ENCODE measurements at places on chromosomes 6 and 20.

GRCh38 chr6:11054722-11055121 is 10.6 kb upstream of the ELOVL2 start:
- DNase-seq, result no peak

- peak; percentile 53 for DNase-seq
Measured at GRCh38 chr6:143410859-143411270, 39.6 kb downstream of the ADAT2 start.

- DNase-seq, result no peak
Measured at GRCh38 chr6:75169689-75170586, 35.9 kb downstream of the COL12A1 start.

- DNase-seq, result peak; percentile 21
Measured at GRCh38 chr6:21438986-21439352, 154.6 kb upstream of the SOX4 start.

Measured in choroid plexus epithelial cell (primary cell).